Stimulated activated CD4-positive, alpha-beta T cell treated with anti-CD3 and anti-CD28 coated beads, Interleukin-4, amount 100 ng/mL, for 48 hours (primary cell): ENCODE measurements at places on chromosomes 4 and X.
A peak's percentile ranks its signal among the peaks of the same experiment; 100 is the strongest.

DNA sequence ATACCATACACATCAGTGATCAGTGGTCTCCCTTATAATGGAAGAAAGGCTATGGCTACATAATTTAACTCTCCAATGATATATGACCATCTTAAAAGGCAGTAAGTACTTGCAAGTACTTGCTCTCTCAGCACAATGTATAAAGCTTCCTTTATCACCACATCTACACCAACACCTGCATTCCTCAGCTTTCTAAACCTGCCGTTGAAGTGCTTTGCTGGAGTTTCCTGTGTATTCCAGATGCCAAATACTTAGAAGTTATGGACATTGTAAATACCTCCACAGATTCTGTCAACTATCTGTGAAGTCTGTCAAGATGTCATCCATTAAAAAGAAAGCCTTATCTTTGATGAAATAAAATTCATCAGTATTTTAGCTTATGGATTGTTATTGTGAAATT is 335.0 kb upstream of the GALNTL6 start:
- no peak for DNase-seq

GRCh38 chr4:2290974-2291704 is 29.2 kb upstream of the MXD4 start:
- DNase-seq: peak; percentile 35

- no peak for DNase-seq
Observed at GRCh38 chr4:100631281-100631968, 113.6 kb upstream of the EMCN start.

DNA sequence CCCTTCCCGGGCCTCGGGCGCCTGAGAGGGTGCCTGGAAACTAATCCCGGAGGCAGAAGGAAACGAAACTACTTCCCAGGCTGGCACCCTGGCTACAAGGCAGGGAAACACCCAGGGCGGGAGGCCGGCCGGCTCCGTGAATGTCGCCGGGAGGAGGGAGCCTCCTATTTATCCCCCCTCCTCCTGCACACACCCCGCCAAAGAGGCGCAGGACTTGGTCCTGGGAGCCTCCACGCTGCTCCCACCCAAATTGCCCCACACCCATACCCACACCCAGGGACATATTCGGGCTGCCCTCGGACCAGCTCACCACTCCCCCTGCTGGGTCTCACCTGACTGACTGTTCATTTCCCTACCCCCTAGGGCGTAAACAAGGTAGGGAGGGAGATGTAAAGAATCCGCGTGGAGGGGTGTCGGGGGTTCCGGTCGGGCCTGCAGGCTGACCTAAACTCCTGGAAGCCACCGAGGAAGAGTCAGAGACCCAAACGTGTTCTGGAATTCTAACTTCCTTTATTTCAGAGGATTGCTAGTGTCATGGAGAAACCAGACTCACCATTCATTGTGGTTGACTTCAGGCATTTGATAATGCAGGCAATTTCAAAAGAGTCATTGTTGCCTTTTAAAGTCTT is at the start of gene BTC:
BTC (minus strand) TSS at position 142 of the 629 bp plus-strand sequence. CDS start 198 bp downstream, outside the sequence.
- DNase-seq: no peak

DNA sequence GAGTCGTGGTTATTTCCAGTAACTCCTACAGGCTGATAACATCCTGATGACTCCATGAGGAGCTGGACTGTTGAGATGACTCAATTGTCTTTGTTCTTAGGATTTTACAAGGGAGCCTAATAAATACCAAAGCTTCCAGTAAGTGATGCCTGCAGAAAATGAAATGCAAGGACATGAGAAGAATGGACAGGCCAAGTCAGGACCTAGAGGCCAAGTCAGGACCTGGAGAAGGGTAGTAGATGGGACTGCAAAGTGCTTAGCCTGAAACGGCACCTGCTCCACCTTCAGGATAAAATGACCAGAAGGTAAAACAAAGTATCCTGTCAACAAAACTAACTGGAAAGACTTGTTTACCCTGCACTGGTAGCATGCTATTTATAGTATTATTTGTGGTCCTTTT is 6.4 kb upstream of the SLC10A6 start:
- DNase-seq: no peak

GRCh38 chrX:111127038-111127437 is 31.0 kb downstream of the PAK3 start:
- DNase-seq: no peak

DNA sequence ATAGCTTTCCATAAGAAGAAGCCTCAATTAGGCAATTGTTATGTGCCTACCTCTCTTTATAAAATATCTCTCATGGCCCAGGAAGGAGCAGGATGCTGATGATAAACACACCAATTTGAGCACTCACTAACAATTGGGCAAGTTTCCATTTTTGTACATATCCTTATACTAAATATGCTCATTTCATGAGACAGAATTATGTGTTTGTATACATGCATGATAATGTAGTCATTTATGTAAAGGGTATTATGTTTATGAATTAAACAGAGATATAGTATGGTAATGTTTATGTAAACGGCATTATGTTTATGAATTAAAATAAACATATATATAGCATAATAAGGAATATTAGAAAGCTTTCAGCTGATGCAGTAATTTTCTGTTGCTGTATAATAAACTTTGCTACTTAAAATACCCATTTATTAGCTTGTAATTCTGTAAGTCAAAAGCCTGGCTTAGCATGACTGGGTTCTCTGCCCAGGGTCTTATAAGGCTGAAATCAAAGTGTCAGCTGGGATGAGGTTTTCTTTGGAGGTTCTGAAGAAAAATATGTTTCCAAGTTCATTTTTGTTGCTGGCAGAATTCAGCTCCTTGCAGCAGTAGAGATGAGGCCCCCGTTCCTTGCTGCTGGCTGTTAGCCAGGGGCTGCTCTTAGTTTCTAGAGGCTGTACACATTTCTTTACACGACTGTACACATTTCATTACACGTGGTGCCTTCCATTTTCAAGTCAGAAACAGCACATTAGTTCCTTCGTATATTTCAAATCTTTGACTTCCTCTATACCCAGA is 89.0 kb downstream of the GLRA2 start:
- DNase-seq: no peak

GRCh38 chrX:103124284-103124683 is 31.3 kb upstream of the NXF3 start:
- no peak for DNase-seq

DNA sequence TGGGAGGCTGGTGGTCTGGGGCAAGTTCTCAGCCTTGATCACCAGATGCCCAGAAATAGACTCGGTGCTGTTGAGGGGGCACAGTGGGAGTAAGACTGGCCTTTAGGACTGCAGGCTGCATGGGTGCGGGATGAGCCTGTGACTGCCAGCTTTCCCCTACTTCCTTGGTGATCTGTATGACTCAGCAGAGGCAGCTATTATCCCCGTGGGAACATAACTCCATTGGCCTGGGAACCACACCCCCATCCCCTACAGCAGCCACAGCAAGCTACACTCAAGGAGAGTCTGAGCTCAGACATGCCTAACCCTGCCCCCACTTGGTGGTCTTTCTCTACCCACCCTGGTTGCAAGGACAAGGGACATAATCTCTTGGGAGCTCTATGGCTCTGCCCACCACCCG is 20.6 kb downstream of the CLIC2 start:
- no peak for DNase-seq

DNA sequence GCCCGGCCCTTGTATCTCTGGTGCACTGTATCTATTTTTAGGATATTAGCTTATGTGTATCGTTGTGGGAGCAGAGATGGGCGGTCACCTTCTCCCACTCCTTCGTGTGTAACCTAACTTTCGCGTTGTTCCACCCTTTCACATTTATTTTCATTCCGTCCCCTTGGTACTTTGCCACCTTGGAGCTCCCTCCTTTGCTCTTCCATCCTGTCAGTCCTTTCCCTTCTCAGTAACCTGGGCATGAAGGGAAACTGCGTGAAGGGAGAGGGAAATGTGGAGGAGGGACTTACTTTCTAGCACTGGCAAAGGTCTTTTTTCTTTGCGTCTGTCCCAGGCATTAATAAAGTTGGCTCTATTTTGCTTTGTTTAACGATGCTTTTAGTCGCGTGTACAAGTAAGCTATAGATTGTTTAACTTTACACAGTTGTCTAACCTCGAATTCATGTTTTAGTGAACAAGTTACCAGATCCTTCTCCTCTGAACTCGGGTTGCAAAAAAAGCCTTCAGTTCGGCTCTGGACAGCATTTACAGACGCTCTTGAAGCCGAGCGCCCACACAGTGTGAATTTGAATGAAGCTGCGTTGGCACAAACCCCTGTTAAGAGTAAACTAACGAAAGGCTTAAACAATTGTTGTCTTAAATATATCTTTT is 3.9 kb downstream of the PCDH10 start:
- DNase-seq: no peak

GRCh38 chrX:52031371-52031770 is 37.6 kb downstream of the MAGED4B start:
- DNase-seq: no peak

- DNase-seq: no peak
Observed at GRCh38 chr4:91057871-91058270, 930.7 kb downstream of the CCSER1 start.

GRCh38 chr4:1880332-1880731 is 9.1 kb downstream of the NSD2 start:
- DNase-seq: no peak

DNA sequence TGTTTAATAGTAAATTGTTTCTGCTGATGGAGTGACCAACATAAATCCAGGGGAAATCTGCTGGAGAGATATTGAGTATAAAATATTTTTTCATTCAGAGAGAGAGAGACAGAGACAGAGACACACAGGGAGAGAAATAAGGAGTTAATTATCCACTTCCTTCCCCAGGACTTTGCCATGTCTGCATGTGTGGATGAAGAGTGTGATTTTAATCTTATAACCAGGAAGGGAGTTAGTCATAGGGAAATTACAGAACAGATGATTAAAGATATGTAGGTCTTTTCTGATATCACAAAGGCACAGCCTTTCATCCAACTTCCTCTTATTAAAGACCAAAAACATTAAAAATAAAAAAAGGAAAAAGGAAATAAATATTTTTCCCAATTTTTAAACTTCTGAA is 526.3 kb downstream of the SPRY1 start:
- no peak for DNase-seq

DNA sequence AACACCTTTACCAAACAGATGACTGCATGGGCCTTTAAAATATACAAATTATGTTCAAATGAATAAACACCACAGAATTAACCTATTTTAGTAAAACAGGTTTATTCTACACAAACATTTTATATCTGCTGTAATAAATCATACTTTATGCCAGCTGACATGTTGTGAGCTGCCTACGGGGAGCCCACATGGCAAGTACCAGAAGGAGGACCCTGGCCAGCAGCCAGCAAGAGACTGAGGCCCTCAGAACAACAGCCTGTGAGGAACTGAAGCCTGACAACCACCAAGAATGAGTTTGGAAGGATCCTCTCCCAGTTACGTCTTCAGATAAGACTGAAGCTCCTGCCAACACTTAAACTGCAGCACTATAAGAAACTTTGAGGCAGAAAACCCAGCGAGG is 377.0 kb downstream of the PDGFC start:
- no peak for DNase-seq

GRCh38 chr4:74331252-74331651 is 23.0 kb downstream of the EPGN start:
- DNase-seq: no peak

- no peak for DNase-seq
Observed at GRCh38 chr4:94871644-94872305, 114.0 kb downstream of the BMPR1B start.

DNA sequence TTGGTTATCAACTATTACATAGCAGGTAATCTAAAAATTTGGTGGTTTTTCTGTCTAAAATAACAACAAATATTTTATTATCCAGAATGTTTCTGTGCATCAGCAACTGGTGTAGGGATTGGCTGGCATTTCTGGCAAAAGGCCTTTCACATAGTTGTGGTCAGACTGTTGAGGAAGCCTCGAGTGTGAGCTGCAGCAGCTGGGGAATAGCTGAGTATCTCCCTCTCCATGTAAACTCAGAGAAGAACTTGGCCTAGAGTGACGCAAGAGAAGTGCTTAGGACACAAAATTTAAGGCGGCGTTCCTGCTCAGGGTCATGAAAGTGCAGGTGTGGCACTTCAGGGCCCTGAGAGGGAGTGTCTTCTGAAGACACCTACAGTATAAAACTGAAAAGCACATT is 558.9 kb downstream of the SPOCK3 start:
- no peak for DNase-seq

DNA sequence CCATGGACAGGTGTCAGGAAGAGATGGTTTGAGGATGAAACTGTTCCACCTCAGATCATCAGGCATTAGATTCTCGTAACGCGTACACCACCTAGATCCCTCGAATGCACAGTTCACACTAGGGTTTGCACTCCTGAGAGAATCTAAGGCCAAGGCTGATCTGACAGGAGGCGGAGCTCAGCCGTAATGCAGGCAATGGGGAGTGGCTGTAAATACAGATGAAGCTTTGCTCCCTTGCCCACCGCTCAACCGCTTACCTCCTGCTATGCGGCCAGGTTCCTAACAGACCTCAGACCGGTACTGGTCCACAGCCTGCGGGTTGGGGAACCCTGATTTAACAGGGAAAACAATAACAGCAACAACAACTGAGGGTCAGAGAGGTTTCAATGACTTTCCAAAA is 2.0 kb upstream of the TEC start:
- DNase-seq: no peak

GRCh38 chr4:43066415-43066814 is 173.9 kb downstream of the GRXCR1 start:
- no peak for DNase-seq

DNA sequence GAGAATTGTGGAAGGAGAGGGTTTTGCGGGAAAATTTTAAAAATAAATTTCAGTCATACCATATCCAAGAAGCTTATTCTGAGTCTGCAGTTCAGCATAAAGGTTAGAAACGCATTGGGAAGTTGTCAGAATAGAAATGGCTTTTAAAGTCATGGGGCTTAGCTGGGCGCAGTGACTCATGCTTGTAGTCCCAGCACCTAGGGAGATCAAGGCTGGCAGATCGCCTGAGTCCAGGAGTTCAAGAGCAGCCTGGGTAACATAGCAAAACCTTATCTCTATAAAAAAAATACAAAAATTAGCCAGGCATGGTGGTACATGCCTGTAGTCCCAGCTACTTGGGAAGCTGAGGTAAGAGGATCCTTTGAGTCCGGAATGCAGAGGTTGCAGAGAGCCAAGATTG is 3.9 kb upstream of the PLA2G12A start:
- DNase-seq: no peak
